ENCODE measurements at places on chromosomes 1 and 21.
A peak's percentile ranks its signal among the peaks of the same experiment; 100 is the strongest.

DNA sequence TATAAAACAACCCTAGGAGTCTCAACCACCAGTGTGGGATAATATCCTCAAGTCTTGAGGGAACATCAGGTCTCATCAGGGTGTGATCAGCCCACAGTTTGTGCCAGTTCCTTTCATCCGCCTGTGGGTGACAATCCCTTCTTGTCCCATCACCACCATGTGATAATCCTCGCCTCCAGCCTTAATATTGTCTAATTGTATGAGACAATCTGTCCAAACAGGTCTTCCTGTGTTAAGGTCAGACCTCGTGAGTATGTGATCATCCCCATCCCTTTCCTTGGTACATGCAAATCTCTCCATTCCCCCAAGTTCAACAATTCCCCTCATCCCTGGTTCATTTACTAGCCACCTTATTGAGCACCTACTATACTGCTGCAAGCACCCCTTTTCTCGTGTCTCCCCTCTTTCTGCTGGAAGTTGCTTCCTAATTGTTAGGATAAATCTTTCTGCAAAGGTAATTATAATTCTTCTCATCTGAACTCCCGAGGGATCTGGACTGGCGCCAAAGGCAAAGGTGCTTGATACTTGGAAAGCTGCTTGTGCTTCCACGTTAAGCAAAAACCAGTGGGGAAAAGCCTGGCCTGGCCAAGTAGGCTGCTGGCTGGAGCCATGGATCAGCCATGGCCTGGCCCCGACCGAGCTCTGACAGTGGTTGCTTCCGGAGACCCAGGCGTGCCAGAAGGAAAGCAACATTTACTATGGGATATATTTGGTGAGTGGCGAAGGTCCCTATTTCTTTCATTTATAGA is 92.5 kb downstream of the RNF220 start:
- no peak for DNase-seq

GRCh38 chr1:44547361-44547760 is 126.9 kb downstream of the TMEM53 start:
- DNase-seq: no peak

DNA sequence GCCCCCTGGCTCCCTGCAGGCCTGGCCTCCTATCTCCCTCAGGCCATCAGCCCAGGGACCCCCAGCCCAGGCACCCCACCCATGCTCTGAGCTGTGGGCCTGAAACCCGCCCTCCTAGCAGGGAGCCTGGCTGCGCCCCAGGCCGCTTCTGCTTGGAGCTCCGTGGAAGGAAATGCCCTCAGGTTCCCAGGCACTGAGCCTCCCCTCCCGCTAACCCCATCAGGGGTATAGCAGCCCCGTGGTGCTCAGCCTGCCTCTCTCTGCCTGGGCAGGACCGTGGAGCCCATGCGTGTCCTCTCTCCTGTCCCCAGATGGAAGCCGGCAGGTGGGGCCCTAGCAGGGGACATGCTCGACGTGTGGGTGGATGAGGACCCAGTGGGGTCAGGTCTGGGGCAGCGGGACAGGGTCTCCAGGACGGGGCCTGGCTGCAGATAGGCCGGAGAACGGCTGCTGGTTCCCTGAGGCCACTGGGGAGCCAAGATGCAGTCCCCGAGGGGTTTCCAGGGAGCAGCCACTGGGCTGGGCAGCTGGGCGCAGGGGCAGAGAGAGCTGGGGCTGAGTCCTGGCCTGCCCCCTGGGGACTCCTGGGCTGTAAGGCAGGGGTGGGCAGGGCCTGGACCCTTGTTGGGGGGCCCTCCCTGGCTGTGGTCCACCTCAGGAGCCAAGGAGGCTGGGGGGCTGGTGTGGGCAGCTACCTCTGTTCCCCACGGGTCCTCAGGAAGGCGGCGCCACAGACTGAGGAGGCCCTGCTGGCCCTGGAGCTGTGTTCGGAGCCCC is 75.5 kb downstream of the MORN1 start:
- DNase-seq: no peak

- no peak for DNase-seq
These were observed 10.2 kb downstream of the DDI2 start for GRCh38 chr1:15627343-15627988.

DNA sequence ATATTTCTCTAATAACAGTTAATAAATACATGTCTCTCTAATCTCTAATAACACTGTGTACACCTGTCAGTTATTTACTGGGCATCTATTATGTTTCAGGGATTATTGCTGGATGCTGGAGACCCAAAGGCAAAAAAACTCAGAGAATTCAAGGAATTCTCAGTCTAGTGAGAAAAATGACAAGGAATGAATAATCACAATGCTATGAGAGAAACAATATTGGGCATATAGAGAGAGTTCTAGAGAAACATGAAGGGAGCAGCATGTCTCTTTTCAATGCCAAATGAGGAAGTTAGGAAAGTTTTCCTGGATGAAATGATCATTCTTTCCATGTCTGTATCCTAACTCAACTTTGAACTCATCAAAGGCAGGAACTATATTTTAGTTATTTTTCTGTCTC is 82.8 kb downstream of the TNFSF18 start:
- DNase-seq: no peak

GRCh38 chr1:39524171-39524570 is 32.7 kb downstream of the BMP8A start:
- no peak for DNase-seq

DNA sequence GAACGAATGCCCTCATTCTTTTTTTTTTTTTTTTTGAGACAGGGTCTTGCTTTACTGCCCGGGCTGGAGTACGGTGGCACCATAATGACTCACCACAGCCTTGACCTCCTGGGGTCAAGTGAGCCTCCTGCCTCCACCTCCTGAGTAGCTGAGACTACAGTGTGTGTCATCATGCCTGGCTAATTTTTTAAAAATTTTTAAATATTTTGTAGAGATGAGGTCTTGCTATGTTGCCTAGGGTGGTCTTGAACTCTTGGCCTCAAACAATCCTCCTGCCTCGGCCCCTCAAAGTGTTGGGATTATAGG is 69.4 kb downstream of the ALG14 start:
- no peak for DNase-seq

DNA sequence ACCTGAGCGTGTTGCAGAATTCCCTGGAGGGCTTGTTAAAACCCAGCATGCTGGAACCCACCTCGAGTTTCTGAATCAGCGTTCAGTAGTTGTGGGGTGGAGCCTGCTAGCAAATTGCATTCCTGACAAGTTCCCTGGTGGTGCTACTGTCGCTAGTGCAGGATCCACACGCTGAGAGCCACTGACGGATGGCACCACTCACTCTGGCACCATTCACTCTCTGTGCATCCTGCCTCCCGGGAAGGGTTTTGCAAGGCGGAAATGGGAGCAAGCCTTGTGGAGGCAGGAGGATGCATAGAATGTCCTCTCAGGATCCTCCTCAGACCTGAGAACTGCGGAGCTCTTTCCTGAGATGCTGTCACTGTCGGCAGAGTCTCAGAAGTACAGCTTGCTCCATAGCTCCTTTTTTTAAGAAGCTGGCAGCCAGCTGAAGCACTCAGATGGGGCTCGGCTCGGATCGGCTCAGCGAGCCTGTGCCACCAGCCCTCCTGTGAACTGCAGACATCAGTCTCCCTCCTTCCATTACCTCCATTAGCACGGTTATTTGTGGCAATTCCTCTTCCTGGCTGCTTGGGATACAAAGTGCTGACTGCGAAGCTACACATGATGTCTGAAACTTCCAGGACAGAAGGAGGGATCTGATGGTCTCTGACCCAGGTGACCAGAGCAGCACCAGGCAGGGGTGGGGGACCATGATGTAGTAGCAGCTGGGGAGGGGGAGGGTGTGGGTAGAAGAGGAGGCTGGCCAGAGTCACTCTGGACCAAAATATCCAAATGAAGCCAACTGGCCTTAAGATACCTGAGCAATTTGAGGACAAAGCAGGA is 89.6 kb downstream of the C1orf94 start:
- no peak for DNase-seq

DNA sequence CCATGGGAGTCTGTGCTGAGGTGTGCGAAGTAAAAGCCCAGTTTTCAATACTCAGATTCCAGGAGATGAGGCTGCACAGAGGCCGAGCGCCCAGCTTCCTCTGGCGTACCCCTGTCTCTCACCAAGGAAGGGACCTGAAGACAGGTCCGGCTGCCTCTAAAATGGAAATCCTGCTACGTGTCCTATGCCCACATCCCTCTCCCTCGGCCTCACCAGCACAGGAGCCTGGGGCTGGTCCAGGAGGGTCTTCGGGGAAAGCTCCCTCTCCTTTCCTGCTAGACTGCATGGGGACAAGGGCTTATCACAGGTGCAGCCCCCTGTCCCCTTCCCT is 392 bp downstream of the MRPL55 start:
- DNase-seq: no peak

DNA sequence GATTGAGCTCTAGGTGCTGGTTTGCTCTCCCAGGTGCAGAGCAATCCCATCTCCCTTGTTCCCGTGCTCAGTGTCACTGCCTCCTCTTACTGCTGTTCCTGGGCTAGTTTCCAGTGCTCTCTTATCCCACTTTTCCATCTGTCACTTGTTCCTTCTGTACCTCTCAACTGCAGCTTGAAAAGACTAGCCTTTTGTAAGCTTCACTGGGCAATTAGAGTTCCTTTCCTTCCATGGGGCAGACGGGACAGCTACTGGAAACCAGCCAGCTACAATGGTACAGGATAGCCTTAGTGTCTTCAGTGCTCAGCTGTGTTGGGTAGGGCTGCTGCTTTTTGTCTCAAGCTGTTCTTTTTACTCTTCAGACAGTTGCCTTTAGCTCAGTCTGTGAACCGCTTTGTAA is 31.6 kb downstream of the AGT start:
- DNase-seq: no peak

DNA sequence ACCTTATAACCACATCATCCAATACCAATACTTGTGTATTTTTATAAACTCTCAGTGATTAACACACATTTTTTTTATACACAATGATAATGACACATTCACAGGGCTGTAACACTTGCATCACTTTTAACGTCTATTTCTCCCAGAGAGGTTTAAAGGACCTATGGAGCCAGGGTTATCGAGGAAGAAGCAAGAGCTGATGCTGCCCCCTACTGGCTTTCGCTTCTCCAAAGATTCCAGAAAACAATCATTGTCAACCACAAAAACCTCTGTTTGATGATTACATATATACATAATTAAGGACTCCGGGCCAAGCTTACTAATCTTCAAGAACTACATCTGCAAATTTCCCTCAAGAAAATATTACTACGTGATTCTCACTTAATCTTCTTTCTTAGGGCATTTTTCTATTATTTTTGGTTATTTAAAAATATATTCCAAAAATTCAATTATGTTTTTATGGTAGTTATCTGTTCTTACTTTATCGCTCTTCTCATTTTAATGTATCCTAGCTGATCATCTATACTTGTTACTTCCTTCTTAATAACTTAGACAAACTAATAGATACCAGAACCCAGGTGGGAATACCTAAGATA is 214.5 kb downstream of the VAV3 start:
- DNase-seq: peak; percentile 6

GRCh38 chr1:227317011-227317451 is 1.3 kb downstream of the CDC42BPA start:
- DNase-seq: no peak

- DNase-seq: no peak
These were observed 247.0 kb downstream of the RERE start for GRCh38 chr1:8570465-8570864.

DNA sequence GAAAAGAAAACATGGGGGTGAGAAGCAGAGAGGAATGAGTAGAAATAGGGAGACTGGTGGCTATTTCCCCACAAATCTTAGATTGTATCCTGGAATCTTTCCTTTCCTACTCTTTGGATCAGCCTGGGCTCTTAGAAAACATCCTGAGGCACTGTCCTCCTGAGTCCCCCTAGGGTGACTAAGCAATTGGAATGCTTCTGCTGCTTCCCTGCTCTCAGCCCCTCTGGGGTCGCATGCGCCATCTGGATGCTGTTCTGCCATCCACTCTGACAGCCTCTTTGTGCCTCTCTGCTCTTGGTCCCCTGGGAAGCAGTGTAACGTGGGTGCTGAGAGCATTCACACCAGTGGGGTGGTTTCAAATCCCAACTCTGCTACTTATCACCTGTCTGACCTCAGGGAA is 443.0 kb downstream of the SIPA1L2 start:
- peak; percentile 60 for DNase-seq
